ENCODE measurements at places on chromosomes 4 and X.

GRCh38 chr4:21387683-21388082, 560.9 kb downstream of the KCNIP4 start:
- no peak for DNase-seq

GRCh38 chr4:168150420-168151050, 58.2 kb downstream of the ANXA10 start:
- DNase-seq: no peak

GRCh38 chrX:132094164-132094563, 33.7 kb downstream of the FRMD7 start:
- no peak for DNase-seq

DNA sequence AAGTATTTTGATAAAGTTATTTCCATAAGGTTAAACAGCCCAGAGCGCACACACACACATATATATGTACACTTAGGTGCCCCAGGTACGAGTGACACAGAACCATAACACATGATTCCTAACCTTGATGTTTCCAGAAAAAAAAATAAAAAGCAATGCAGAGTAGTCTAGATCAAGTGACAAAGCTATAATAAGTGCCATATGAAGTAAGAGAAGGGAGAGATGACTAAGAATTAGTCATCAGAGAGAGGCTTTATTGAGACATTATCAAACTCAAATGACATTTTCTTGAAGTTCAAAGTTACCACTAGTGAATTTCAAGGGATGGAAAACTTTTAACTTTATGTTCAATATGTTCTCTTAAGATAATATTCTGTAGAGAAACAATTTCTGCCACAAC, 215.0 kb downstream of the HTR2C start:
- no peak for DNase-seq

GRCh38 chr4:88878642-88879041, 178.3 kb downstream of the FAM13A start:
- DNase-seq: no peak

DNA sequence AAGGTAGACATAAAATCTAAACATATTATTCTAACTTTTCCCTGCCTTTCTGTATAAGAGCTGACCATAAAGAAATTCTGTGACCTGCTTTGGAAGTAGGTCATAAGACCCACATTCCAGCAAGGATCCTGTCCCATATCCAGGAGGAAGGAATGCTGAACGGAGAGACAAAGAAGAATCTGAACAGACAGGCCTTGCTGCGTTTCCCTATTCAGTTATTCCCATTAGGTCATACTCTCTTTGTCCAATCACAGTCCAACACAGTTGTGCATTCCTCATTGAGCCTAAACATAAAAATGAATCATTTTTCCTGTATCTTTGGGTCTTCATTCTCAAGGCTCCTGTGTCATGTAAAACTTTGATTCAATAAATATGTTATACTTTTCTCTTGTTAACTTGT, 287.6 kb upstream of the TAPT1 start:
- DNase-seq: no peak

DNA sequence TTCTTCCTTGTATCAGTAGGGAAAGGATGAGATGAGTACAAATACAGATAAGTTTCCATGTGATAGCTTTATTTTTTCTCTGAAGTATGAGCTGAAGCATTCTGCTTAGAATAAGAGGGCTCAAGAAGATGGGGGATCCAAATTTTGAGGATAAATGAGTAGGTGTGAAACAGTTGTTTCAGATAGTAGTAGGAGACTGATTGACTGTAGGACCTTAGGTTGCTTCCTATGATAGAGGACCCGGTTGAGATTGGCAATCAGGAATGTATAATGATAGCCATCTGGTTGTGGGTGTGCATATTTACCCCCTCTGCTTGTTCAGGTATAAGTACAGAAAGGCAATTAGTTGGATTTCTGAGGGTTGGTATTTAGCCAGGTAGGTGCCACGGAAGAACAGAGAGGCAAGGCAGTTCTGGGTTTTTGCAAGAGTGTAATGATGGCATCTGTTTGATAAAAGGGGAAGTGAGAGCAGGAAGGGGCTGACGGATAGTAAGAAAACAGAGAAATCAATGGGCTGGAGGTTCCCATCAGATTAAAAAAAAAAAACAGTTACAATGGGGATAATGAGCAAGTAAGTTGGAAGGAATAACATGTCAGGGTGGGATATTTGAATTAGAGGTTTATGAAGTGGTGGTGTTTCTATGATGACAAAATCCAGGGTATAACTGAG, 13.7 kb downstream of the OCRL start:
- peak; percentile 28 for DNase-seq

DNA sequence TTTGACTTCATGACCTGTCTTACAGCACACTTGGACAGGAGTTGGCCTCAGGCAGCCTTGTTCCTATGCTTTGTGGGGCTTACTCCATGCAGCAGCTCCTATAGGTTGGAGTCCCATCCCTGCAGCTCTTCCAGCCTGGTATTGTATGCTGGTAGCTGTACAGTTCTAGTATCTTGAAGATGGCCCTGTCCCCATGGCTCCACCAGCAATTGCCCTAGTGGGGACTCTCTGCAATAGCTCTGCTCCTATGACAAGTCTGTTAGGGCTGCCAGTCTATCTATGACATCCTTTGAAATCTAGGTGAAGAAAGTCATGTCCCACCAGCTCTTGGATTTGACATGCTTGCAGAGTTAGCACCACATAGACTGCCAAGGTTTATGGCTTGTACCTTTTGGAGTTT, 252.6 kb downstream of the ANTXR2 start:
- no peak for DNase-seq

DNA sequence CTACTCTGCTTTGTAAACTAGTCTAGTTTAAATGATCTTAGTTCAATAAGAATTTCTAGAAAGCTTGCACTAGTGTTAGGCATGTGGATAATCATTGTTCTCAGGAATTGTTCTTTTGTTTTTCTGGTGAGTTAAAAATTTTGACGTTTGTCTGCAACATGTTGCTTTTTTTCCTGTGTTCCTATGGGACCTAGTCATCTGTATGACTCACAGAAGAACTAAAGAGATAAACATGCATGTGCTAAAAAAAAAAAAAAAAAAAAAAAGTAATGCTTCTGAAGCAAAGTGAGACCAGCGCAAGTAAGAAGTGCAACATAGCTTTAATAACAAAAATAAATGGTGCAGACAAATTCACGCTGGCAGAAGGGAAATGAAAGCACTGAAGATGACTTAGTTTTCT, 471.2 kb downstream of the IQCM start:
- DNase-seq: no peak

DNA sequence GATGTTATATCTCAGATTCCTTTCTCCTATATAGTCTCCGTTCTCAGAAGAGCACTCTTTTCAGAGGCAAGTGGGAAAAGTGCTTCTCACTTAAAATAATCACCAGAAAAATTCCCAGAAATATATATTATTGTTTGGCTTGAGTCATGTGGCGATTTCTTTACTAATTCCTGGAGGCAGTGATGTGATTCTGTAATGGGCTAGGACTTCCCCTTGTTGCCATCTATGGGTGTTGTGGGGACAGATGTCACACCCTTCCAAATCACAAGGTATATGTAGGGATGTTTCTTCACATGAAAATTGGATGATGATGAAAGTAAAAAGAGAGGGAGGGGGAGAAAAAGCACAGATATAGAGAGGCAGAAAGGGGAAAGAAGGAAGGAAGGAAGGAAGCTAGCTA, 553.4 kb downstream of the PPP4R3C start:
- no peak for DNase-seq

- DNase-seq: no peak
Observed at GRCh38 chr4:73676861-73677323, 56.7 kb upstream of the RASSF6 start.

DNA sequence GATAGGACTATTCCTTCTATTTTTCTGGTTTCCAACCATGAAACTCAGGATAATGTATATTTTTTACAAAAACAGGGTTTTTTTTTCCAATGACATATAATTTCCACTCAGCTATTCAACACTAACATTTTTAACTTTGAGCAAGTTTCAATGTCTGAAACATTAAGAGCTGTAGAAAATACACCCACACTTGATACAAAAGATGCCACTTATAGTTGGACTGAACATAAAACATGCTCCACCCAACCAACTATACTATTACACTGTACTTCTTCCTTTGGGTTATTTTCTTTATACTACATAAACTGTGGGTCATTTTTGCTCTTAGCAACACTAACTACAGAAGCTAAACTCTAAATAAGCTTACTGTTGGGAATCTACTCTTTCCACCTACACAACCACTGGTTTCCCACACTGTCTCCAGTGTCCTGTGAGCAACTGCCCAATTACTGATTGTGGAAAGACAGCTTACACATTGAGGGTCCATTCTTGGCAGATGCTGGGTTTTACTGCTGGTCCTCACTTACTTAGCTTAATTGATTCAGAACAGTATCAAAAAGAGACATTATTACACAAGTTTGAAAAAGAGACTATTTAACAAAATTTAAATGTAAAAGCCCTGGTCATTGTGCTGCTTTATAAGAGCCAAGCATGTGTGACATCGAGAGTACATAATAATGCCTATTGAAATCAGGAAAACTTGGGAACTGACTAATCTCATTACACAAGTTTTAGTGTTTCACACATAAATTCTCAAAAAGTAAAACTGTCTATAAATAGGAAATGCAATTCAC, 6.3 kb downstream of the AMMECR1 start:
- no peak for DNase-seq

GRCh38 chr4:186118582-186118981, 14.1 kb downstream of the FAM149A start:
- DNase-seq: no peak

DNA sequence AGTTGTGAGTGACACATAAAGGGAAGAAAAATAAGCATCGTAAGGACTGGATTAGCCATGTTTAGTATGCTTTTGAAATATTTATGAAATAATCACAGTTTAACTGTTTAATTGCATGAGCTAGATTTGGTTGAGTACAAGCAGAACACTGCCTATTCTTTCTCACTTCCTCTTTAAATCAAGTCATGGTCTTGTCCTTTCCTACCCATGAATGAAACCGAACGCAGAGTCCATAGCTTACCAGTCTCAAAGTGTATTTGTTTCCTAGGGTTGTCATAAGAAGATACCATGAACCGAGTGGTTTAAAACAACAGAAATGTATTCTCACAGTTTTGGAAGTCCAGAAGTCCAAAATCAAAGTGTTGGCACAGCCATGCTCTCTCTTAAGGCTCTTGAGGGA, 684.0 kb upstream of the MAGEB2 start:
- DNase-seq: no peak
